ENCODE measurements at places on chromosomes 1 and 21.

DNA sequence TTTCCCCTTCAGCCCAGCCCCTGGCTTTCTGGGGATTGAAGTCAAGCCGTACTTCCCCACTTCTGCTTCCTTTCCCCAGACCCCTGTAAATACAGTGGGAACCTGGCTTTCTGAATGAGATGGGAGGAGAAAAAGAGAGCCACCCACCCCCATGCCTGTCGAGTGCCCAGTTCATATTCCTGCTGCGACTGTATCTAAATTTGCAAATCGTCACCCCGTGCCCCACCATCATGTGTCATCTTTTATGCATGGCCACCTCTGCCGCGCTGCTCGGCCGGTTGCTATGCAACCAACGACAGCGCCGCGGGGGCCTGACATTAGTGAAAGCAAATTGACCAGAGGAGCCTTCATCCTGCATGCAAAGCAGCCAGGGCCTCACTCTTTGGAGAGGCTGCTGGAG lies 143.0 kb downstream of the ELAVL4 start:
- no peak for DNase-seq

DNA sequence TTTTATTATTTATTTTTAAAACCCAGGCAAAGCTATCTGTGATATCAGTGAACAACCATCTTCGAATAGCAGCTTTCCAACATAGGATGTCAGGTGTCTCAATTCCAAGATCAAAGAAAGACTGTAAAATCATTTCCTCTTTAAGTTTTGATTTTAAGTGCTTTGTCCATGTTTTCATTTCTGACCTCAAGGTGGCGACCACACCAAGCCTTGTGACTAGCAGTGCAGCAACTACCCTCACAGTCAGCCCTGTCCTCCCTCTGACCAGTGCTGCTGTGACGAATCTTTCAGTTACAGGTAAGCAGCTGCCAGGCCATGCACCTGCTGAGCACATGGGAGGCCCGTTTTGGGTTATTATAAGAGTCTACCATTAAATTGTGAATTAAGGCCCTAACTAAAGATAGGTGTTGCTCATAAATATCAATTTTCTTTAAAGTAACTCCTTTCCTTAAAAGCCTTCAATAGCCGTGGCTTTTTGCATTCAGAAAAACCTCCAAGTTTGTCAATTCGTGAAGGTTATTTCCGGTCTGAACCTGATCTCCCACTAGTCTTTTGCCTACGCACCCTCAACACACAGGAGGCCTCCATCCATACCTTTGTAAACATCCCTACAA lies 117.0 kb downstream of the CD247 start:
- no peak for DNase-seq

DNA sequence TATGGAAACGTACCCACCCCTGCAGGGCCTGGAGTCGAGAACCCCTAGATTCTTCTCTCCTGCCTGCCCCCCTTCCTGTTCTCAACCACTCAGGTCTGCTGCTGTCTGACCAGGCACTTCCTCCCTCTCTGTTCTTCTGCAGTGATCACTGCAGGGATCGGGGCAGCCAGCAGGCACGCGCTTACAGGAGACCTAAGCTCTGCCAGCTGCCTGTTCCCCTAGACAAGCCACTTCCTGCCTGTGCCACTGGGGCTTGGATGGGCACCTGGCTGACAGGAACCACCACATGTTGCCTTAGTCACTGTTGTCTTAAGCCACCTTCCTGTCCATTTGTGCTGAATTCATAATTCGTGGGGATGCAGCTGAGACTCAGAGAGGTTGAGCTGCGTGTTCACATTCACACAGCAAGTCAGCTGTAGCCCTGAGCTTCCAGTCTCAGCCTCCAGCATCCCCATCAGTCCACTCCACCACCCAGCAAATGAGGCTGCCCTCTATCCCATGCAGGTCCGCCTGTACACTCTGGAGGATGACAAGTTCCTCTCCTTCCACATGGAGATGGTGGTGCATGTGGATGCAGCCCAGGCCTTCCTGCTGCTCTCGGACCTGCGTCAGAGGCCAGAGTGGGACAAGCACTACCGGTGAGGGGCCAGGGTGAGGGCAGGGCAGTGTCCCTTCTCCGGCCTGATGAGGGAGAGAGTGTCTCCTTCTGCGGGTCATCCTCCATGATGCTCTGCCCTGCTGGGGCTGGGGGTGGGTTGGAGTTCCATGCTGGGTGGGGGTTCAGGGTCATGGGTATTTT lies 18.6 kb downstream of the FAM151A start:
- no peak for DNase-seq

DNA sequence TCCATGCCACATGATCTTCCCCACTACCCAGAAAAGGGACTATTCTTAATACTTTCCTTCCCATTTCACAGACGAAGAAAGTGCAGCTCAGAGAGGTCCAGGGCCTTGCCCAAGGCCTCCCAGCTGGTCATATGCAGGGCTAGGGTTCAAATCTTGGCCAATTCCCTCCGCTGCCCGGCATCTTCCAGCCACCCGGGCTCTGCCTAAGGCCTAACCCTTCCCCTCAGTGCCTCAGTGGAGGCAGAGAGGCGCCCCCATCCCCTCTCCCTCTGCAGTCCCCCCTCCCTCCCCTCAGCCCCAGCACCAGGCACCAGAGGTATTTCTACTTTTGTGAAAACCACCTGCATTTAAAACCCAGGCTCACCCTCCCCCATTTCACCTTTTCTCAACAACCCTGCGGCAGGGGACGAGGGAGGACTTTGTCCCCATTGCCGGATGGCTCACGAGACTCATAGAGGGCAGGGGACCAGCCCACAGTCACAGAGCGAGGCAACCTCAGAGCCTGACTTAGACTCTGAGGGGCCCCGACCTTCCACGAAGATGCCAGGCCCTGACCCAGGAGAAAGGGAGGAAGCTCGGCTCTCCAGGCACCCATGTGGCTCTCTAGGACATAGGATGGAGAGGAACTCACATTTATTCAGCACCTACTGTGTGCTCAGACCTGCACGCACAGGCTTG lies 12.3 kb downstream of the LAPTM5 start:
- no peak for DNase-seq

- no peak for DNase-seq
Observed at GRCh38 chr21:31622397-31622796, 37.1 kb upstream of the SOD1 start.

DNA sequence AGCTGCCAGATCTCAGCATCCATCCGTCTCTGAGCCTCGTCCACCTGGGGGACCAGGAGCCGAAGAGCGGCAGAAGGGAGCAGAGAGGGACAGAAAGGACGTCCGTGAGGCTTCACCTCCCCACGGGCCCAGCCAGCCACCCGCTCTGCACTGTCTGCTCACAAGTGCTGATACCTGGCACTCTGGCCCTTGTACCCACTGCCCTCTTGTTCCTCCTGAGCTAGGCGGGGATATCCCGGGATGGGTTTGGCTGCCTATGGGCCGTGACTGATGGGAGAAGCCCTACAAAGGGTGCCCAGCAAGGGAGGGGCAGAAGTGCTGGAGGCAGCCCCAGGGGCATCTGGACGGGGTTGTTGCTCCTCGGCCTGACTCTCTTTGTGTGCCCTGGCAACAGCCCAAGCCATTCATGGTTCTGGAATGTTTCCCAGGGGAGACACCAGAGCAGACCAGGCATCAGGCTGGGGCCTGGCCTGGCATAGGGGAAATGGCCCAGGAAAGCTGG lies 57.6 kb downstream of the LDLRAD2 start:
- peak; percentile 43 for DNase-seq

GRCh38 chr1:64499966-64500365 lies 30.0 kb downstream of the CACHD1 start:
- DNase-seq: no peak

GRCh38 chr1:67401443-67401842 lies 28.8 kb downstream of the SERBP1 start:
- no peak for DNase-seq

GRCh38 chr1:214155987-214156625 lies 124.9 kb upstream of the SMYD2 start:
- DNase-seq: no peak

DNA sequence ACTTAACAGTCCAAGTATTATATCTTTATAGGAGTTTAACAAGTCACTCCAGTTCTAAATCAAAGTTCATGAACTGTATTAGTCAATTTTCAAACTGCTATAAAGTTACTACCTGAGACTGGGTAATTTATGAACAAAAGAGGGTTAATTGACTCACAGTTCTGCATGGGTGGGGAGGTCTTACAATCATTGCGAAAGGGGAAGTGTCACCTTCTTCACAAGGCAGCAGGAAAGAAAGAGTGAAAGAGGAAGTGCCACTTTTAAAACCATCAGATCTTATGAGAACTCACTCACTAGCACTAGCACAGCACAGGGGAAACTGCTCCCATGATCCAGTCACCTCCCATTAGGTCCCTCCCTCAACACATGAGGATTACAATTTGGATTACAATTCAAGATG lies 70.0 kb downstream of the CLCA4 start:
- no peak for DNase-seq

GRCh38 chr1:119012383-119012782 lies 24.2 kb upstream of the TBX15 start:
- DNase-seq: no peak

DNA sequence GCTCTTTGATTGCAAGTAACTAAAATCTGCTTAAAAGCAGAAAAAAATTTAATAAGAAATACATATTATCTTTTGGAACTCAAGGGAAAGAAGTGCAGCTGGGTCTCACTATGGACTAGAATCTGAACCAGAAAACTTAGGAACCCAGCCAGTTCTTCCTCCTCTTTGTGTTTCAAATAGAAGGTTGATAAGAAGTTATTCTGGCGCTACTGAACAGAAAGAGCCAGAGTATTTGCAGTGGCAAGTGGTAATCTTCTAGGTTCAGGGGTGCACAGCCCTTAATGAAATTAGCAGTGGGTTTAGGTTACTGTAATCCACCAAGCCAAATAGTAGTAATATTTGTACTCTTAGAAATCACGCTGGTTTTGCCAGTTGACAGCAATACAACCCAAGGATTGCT lies 28.5 kb downstream of the BTBD8 start:
- no peak for DNase-seq

- no peak for DNase-seq
Observed at GRCh38 chr1:209319057-209319432, 264.5 kb upstream of the CAMK1G start.

DNA sequence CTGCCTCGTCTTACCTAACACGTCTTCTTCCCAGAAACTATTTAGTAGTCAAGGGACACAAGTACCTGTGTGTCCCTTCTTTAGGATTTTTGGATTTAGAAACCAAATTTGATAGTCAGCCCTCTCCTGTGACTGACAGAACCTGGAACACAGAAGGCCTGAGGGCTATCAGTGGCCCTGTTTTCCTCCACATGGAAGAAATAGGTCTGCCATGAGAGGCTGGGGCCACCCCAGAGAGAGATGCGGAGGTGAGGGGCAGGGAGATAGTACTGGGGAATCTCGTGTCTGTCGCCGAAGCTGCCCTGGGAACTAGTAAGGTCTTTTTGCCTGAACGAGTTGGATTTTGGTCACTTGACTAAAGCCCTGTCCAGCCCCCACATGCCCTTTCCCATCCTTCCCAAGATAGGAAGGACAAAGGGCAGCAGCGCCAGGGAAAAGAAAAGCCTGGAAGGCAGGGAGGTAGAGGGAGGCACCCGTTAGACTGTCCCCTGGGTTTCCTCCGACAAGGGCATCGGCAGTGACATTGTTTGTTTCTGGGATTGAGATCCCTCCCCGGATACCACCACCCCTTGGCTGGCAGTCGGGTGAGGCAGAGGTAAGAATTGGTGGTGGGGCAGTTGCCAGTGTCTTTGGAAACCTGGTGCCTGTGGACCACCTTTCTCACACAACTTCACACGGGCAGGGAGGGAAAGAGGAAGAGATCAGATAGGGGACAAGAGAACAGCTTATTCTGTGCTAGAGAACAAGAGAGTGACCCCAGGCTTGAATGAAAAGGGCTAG lies 19.8 kb downstream of the SMIM12 start:
- DNase-seq: no peak

DNA sequence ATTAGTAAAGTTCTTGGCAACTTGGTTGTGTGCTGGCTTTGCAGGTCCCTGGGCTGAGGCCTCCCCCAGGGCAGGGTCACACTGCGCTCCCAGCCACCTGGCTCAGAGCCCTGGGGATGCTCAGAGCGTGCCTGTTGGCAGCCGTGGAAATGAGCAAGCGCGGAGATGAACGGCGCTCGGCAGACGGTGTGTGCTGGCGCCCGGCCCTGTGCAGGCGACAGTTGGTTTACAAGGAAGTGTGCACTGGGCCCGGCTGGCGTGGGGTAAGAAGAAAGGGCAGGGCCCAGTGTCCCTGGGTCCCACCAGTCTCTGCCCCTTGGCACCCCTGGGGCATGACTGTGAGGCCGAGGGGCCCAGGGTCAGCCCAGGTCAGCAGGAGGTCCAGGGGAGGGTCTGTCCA lies 25.7 kb upstream of the PEX10 start:
- DNase-seq: no peak

GRCh38 chr1:52662645-52663313 lies 29.8 kb downstream of the SHISAL2A start:
- DNase-seq: no peak

DNA sequence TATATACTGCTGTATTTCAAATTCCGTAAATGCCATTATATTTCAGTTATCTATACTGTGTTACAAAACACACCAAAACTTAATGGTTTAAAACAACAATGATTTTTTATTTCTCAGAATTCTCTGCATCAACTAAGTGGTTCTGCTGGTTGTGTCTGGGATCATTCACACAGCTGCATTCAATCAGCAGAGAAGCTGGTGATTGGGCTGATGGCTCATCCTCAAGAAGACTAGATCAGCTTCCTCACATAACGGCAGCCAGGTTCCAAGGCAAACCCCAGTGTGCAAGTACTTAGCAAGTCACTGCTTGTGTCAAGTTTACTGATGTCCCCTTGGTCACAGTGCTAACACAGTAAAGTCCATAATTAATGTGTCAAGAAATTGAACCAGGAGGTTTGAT lies 86.3 kb upstream of the VANGL1 start:
- no peak for DNase-seq

GRCh38 chr1:51877434-51878307 lies 856 bp downstream of the NRDC start:
- peak; percentile 13 for DNase-seq

- DNase-seq: no peak
Observed at GRCh38 chr1:227072991-227073390, 132.9 kb downstream of the COQ8A start.

DNA sequence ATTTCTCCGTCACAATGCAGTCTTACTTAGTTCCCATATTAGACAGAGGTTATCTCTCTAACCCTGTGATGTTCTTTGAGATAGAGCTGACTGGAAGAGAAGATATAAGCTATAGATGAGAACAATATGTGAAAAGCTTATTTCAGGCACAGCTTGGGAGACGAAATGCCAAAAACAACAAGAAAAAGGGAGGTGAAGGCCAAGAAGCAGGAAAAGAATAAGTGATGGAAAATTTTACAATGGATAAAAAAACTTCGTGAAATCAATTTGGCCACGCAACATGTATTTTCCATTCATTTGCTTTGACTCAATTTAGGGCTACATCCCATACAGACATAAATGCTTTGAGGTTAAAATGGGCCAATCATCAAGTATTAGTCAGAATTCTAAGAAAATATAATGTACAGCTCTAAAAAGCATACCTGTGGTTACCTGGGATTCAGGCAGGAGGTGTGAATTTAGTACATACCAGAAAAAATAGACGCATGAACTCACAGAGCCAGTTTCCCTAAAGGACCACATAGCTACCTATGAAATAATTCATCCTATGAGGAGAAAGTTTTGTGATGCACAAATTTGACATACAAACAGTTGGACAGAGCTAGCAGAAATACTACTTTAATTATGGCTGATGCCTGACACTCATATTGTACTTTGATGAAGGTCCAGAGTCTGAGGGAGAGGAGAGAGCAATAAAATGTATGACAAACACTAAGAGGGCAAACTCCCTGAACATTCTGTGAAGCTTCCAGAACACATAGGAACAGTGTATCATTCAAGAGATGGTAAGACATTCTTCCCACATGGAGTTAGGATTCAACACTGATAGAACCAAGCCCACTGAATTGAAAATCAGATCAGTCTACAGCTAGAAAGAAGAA lies 12.1 kb downstream of the RGS1 start:
- DNase-seq: no peak

GRCh38 chr1:184598403-184599193 lies 156.1 kb downstream of the EDEM3 start:
- DNase-seq: no peak

All from gastrocnemius medialis (tissue), 4 donors.